Dorsolateral prefrontal cortex (tissue), 122 donors: ENCODE measurements at places on chromosomes 16 and 17.

- DNase-seq: no peak
These were observed 5.5 kb downstream of the PPP1R9B start for GRCh38 chr17:50144845-50145531.

DNA sequence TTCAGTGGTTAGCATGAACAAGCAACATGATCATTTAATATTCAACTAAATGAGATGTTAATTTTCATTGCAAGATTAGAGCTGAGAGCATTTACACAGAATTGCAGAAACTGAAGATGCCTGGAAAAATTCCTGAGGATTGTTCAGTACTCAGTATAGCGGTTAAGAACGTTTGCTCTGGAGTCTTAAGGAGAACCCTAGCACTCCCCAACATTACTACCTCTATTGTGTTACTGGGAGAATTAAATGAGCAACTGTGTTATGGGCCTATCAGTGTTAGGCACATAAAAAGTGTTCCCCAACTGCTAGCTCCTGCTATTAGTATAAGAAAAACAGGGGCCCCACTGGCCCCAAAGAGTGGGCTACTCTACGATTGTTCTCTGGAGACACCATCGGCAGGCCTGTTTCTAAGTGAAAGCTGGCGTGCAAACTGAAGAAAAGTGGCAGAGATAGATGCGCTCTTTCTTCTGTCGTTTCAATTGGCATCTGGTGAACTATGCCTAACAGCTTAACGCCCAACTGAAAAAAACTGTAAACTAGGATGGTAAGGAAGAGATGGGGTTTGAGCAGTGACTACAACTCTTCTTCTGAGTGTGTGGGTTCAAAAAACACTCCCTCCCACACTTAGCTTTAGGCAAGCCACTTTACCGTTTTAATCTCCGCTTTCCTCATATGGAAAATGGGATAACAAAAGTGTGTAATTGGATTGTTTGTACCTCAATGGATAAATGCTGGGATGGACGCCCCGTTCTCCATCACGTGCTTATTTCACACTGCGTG is 1.3 kb downstream of the CDR2 start:
- no peak for DNase-seq

GRCh38 chr17:6695051-6695450 is 18.1 kb downstream of the SLC13A5 start:
- no peak for DNase-seq

- no peak for DNase-seq
These were observed 53.6 kb downstream of the GPRC5B start for GRCh38 chr16:19830902-19831560.

- no peak for DNase-seq
These were observed 8.3 kb upstream of the RAB5C start for GRCh38 chr17:42163113-42163512.

DNA sequence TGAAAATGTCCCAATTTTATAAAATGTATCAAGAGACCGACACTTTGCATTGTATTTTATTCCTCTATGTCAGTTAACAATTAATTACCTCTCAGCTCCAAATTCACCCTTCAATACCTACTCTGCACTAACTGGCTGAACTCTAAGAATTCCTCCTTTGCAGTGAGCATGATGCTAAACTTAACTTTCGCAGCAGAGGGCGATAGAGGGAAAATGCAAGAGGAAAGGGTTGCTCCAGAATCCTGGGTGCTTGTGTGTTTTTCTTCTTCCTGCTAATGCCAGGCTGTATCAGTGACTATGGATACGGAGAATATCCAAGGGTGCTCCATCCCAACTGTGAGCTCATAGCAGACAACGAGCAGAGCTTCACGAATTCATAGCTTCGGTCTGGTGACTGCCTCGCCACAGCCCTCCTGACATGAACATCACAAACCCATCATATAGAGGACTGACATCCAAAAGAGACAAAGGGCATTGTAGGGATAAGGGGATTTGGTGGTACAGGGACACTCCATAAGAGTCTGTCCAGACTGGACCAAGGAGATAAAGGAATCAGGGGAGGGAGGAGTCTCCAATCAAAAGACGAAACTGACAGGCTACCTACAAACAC is 172.9 kb downstream of the STX8 start:
- DNase-seq: no peak

DNA sequence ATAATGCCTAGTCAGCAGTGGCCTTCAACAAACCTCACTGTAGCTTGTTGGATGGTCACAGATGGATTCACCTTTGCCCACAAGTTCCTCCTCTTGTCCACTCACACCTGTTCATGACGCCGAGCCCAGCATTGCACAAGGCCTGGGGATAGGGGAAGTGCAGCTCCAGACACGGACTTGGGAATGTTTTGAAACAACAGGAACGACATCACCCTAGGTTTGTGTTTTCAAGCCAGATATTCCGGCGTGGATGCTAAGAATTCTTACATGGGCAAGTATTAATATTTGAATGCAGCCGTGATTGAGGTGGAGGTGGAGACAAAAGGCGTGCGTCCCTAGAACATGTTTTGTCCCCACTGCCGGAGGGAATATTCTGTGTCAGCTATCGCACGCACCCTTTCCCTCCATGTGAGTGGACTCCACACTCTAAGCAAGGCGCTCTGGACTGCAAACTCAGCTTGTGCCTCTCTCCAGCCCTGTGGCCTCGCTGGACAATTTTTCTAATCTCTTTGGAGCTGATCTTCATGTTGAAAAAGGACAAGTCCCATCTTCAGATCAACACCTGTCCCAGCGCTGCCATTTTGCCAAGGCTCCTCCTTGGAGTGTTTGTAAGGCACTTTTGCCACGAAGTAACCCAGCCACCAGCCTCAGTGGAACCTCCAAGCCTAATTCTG is 2.0 kb upstream of the BANP start:
- DNase-seq: no peak

- no peak for DNase-seq
These were observed 10.9 kb downstream of the RAD51C start for GRCh38 chr17:58703137-58703915.

GRCh38 chr16:17083628-17084027 is 387.1 kb downstream of the XYLT1 start:
- DNase-seq: no peak

- DNase-seq: no peak
These were observed 775 bp upstream of the PAGR1 start for GRCh38 chr16:29815032-29815721.

GRCh38 chr17:51946311-51946710 is 212.2 kb downstream of the CA10 start:
- DNase-seq: no peak

GRCh38 chr16:54883358-54883757 is 47.3 kb upstream of the IRX5 start:
- DNase-seq: no peak

DNA sequence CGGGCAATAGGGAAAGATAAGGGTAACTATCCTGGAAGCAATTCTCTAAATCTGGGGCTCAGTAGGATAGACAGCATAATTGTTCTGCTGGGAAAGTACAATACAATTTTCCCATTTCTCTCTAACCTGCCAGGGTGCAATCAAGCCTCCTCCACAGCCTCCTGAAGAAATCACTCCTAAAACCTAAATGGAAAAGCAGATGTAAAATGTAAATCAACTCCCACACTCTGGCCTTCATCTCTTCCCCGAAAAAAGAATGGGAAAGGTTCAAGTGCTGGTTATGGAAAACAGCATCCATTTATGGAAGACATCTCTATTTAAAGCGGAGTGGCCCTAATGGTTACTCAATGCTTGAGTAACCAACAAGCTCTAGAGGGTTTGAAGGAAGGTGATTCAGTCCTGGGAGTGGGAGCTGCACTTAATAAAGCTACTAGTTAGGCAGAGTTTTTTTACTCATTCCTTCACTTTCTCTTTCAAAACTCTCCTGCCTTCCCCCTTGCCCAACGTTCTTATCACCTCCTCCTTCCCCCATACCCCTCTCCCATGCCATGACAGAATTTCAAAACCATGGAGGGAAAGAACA is 5.1 kb downstream of the MMD start:
- DNase-seq: no peak

DNA sequence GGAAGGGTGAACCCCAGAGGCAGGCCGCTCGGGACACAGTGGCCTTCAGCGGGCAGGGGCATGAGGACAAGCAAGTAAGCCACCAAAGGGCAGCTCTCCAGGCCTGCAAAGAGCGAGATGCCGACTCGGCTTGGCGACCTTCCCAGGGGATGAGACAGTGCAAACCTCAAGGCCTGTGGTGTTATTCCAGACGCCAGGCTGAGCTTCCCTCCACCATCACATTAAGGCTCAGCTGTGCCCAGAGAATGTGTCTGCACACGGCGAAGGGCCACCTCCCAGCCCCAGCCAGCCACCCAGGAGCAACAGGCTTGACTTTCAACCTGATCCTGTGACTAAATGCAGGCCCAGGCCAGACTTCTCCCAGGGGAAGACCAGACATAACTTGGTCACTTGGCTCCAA is 251.4 kb downstream of the SOX9 start:
- no peak for DNase-seq

DNA sequence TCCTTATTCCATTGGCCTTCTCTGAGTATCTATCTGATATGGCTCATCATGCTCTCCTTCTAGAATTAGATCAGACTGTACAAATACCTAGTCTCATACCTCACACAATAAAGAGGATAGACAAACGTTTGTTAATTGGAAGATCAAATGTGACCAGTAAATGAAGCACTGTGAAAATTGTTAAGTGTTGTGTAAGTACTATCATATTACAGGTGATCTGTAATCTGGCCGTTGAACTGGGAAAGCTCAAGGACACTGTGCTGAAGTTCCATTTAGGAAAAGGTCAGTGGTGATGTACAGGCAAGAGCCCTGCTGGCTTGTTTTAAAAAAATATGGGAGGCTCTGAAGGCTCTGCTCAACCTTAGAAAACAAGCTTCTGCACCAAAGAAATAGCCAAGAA is 38.5 kb upstream of the CORO6 start:
- DNase-seq: no peak

- no peak for DNase-seq
These were observed 75.4 kb downstream of the YPEL2 start for GRCh38 chr17:59406808-59407381.

GRCh38 chr17:63314761-63315160 is 131.3 kb downstream of the CYB561 start:
- no peak for DNase-seq

GRCh38 chr17:34858591-34859565 is 102.4 kb downstream of the CCT6B start:
- DNase-seq: no peak

- DNase-seq: no peak
These were observed 14.6 kb downstream of the ODF4 start for GRCh38 chr17:8354236-8354635.

- no peak for DNase-seq
These were observed 25.4 kb upstream of the NSRP1 start for GRCh38 chr17:30091121-30091670.

- no peak for DNase-seq
These were observed 14.3 kb downstream of the ZNF213 start for GRCh38 chr16:3149193-3149530.

GRCh38 chr17:1089915-1090314 is 89.9 kb downstream of the ABR start:
- DNase-seq: no peak

- DNase-seq: no peak
These were observed 82.1 kb downstream of the TIMM22 start for GRCh38 chr17:1078831-1079561.
